NCI-H1694 (cell line): ENCODE measurements at places on chromosomes 16 and 17.

DNA sequence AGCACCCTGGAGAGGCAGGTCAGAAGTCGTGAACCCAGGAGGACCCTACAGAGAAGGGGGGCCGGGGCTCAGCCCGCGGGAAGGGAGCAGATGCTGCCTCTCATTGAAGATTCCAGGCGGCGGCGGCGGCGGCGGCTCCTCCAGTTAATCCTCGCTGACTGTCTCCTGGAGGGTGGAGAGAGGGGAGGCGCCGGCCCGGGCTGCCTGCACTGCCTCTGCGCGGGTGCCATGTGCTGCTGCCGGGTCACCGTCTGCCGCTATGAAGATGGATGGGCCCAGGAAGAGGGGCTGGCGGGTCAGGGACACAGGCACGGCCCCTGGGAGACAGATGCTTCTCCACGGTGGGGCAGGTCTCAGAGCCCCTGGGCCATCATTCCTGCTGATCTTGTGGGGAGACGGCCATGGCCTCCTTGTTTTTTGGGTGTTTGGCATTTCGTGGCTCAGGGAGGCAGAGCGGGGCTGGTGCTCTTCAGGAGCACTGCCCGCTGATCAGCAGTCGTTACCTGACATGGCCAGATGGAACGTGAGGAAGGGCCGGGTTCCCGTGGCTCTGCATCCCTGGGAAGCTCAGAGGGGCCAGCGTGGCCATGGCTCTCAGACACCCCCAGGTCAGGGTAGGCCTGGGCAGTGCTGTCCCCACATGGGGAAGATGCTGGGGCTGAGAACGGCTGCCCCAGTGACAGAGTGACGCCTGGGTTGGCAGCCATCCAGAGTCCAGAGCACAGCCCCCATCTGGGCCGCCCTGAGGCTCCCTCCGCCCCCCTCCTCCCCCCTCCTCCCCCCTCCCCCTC, 36.1 kb downstream of the GINS2 start:
- peak; percentile 74 for DNase-seq

- no peak for DNase-seq
Observed at GRCh38 chr17:8935191-8935590, 30.3 kb downstream of the PIK3R5 start.

DNA sequence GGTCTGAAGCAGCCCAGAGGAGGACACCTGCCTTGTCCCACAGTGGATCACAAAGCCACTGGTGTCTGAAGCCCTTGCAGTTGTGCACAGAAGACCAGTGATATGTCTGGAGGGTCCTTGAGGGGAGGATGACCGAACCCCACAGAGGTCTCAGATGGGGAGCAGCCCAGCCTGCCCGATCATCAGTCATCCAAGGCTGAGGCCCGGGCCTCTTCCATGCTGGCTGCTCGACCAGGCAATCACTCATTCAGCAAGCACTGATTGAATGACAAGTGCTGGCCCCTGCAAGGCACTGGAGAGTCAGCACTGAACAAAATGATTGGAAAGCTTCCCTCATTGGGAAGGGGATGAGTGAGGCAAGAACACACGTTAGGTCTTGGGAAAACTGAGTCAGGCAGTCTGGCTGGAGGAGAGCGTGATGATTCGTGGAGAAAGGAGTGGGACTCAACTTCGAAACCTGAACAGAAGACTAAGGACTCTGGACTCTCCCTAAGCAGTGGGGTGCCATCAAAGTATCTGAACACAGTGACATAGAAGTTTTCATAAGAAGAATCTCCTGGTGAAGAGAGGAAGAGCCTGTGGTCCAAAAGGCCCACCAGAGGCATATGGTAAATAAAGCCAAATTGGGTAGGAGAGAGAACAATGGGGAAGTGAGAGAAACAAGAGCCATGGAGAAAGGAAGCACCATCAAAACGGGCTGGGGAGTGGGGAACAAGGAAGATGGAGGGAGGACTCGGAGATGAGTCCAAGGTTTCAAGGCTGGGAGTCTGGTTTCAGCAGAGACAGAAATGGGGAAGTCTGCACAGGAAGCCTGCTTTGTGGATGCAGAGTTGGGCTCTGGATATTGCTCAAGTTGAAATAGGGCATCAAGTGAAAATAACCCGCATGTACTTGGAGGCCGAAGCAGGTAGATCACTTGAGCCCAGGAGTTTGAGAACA, 10.2 kb downstream of the PIK3R5 start:
- DNase-seq: no peak

- DNase-seq: peak; percentile 40
Observed at GRCh38 chr16:46673320-46674013, 15.5 kb downstream of the VPS35 start.

DNA sequence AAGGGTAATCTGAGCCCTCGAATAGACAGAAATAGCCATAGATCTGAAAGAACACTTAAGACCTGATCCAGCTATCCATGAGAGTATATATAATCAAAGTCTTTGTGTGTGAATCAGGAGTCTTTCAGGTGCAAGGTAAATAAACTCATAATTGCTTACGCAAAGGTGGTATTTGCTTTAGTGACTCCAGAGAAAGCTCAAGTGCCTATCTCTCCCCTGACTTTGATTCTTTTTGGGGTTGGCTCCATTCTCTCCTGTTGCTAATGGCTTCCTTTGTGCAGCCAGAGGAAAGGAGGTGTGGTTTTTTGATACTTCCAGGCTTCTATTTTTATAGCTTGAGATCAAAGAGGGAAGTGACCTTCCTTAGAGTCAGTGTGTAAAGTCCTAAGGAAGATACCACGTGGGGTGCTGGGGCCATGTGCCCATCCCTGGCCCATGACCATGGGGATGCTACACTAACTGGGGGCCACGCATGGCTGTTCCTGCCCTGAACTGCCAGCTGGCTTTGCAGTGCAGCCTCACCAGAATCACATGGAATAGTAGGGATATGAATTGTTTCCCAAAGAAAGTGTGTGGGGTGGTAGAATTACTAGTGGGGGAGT, 45.8 kb downstream of the TENT4B start:
- no peak for DNase-seq

GRCh38 chr16:88532434-88533241, 37.6 kb upstream of the ZC3H18 start:
- no peak for DNase-seq
